ENCODE measurements at places on chromosomes 7 and 10.

- peak; percentile 40 for DNase-seq
Observed at GRCh38 chr10:89861584-89862301, 160.4 kb downstream of the KIF20B start.

GRCh38 chr7:138468244-138469123 is 8.4 kb downstream of the TRIM24 start:
- DNase-seq = no peak

DNA sequence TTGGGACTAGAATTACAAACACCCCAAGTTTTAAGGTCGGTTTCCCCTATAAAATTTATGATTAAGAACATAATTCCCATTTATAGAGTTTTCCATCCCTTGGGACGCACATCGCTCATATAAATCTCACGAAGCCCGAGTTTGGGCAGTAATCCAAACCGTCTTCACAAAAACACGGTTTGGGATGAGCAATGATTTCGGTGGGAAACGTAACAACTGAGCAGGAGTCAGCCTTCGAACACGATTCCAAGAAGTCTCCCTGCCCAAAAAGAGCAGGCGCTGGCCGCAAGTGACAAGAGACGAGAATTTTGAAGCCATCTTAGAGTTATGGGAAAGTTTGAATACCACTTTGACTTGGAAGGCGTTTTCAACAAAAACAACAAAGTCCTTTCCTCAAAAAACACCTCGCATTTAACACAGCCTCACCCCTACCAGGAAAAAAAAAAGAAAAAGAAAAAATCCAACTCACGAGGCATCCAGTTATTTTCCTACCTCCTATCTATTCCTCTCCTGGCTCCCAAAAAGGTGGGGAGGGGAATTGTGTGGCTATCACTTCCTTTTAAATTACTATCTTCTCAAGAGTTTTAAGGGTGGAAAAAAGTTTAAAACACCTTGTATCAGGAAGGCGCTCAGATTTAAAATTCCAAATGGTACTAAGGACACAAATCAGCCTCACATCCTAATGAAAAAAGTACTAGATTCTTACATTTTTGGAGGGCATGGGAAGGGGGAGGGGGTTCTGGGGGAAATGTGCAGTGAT is 1.6 kb downstream of the SEPHS1 start:
- no peak for DNase-seq

- DNase-seq = no peak
Observed at GRCh38 chr10:120521880-120522279, 64.9 kb downstream of the PLPP4 start.

GRCh38 chr7:111147708-111148533 is 57.0 kb downstream of the LRRN3 start:
- no peak for DNase-seq

DNA sequence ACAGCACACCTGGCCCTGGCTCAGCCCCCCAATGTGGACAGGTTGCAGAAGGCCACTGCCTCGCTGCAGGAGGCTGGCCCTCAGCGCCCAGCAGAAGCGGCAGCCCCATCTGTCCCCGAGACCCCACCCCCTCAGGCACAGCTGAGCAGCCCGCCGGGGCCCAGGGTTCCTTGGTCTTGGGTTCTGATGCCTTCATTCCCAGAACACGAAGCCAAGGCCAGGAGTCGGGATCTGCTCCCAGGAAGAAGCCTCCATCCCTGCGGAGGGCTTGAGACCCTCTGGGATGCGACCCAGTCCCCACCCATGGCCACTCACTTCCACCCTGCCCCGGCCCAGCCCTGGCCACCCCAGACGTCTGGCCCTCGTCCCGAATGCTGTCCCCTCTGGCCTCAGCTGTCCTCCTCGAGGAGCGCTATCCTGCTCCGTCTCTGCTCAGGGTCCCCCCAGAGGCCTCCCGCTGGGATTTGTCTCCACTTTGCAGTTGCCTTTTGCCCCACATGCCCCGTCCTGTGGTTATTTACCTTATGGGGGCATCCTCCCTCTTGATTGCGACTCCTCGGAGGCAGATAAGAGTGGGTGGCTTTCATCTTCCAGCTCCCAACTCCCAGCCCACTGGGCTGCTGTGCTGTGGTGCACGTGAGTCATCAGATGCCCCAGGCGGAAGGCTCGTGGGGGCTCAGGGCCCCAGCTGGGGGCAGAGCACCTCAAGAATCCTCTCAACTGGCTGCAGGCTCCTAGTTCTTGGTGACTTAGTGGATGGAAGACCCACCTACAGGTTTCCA is 97.5 kb downstream of the MKI67 start:
- DNase-seq = no peak

DNA sequence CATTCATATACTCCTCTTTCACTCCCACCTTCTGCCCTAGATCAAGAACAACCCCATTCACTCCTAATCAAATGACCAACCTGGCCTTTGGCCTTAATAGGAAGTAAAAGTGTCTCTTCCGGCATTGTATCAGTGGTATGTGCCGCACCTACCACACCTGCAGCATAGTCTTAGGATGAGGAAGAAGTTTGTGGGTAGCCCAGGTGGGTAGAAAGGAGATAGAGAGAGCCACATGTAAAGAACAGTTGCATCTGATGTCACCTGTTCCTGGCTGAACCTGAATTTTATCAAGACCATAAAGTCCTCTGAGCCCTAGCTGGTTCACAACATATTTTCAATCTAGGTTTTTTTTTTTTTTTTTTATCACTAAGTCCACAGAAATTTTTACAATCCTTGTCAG is 55.5 kb upstream of the PTPN12 start:
- no peak for DNase-seq

- DNase-seq = no peak
Observed at GRCh38 chr7:35253710-35254495, at the start of gene TBX20. TBX20 (minus strand) TSS chr7:35254100; CDS start chr7:35253620, 480 bp downstream.

DNA sequence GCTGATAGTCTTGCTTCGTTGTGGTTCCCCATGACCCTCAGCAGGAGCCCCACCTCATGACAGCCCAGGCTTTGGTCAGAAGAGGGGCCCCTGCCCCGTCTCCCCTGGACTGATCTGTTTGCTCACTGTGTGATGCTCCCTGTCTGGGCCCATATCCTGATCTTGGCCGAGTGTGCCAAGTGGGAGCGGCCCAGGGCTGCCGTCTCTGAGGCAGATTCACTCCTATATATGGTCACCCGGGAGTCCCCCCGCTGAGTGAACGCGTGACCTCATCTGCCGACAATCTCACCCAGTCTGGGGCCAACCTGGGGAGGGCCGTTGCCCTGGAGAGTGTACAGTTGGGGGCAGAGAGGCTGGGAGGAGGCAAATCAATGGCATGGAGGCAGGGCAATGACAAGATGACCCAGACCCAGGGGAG is 34.5 kb downstream of the PPIF start:
- no peak for DNase-seq

DNA sequence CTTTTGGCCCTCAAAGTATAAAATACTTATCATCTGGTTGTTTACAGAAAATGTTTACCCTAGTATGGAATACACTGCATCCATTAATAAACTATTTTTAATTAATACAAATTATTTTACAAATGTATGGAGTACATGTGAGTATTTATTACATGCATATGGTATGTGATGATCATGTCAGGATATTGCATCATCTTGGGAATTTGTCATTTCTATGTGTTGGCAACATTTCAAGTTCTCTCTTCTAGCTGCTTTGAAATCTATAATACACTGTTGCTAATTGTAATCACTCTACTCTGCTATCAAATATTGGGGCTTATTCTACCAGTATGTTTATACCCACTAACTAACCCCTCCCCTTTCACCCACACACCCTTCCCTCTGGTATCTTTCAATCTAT is 103.9 kb upstream of the THSD7A start:
- peak; percentile 1 for DNase-seq

GRCh38 chr7:155733582-155734444 is 78.5 kb downstream of the SHH start:
- no peak for DNase-seq

DNA sequence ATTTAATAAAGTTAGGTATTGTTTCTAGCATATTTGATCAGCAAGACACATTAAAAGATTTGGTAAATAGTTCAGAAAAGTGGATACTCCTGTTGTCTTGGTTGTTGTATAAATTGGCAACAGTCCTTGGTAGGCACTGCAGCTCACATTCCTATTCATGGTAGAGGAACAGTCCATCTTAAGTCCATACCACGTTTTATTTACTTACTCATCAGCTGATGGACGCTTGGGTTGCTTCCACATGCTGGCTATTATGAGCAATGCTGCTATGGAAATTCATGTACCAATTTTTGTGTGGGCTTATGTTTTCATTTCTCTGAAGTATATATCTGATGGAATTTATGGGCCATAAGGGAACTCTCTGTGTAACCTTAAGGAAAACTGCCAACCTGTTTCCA is 43.3 kb downstream of the C10orf120 start:
- no peak for DNase-seq

- DNase-seq = no peak
Observed at GRCh38 chr10:22962817-22963216, 35.0 kb downstream of the ARMC3 start.

DNA sequence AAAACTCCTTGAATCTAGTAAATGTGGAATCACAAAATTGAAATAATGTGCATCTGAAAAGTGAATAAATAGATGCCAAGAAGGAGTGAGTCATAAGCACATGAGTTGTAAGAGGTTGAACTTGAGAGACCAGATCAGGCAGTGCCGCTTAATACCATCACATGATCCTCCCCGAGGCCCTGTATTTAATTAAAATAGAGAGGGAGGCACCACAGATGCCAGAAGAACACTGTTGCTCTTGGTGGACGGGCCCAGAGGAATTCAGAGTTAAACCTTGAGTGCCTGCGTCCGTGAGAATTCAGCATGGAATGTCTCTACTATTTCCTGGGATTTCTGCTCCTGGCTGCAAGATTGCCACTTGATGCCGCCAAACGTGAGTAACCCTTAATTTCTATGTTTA is at the start of gene GPNMB:
TSS of gene GPNMB (plus strand) at position 221 of the 400 bp plus-strand sequence. CDS start at position 304, 83 bp downstream.
- DNase-seq = no peak

GRCh38 chr10:69428165-69428564 is 11.4 kb upstream of the TACR2 start:
- no peak for DNase-seq

GRCh38 chr10:131617113-131617858 is 283.5 kb upstream of the PPP2R2D start:
- DNase-seq = no peak

GRCh38 chr10:129448086-129448485 is 19.0 kb upstream of the MGMT start:
- no peak for DNase-seq

DNA sequence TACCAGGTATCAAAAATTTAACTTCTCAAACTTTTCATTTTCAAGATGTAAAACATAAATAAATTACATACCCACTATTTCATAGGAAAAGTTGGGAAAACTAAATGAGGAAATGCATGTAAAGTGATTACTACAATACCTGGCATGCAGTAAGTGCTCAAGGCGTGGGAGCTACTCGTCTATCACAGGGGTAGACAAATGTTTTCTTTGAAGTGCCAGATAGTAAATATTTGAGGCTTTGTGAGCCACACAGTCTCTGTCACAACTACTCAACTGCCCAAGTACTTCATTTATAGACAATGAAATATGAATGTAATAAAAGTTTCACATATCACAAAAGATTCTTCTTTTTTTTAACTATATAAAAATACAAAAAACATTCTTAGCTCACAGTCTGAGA is 96.4 kb upstream of the PCGF5 start:
- no peak for DNase-seq

DNA sequence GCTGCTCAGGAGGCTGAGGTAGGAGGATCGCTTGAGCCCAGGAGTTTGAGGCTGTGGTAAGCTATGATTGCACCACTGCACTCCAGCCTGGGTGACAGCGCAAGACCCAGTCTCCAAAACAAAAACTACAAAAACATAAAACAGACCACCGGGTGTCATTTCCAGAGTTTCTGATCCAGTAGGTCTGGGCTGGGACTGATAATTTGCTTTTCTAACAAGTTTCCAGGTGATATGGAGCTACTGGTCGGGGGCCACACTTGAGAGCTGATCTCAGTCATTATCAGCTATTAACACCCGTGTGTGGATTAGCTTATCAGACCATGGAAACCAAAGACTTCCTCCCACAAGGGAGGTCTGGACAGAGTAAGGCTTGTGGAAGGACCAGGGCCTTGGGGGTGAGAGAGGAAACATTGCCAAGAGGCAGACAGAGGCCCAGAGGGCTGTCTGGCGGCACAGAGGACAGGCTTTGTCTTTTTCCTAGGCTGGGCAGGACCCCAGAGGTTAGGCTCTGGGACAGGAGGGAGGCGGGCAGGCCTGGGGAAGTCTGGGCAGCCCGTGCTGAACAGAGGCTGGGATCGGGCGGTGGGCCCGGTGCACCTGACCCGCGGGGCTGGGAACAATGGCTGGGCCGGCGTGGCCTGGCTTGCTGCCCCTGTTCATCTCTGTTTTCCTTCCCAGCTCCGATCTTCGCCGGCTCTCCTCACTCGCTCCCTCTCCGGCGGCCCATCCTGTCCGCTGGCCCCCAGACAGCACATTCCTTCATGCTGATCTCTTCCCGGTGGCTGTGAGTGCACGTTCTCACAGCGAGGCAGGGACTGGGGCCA is 25.2 kb downstream of the TMEM270 start:
- DNase-seq = no peak

DNA sequence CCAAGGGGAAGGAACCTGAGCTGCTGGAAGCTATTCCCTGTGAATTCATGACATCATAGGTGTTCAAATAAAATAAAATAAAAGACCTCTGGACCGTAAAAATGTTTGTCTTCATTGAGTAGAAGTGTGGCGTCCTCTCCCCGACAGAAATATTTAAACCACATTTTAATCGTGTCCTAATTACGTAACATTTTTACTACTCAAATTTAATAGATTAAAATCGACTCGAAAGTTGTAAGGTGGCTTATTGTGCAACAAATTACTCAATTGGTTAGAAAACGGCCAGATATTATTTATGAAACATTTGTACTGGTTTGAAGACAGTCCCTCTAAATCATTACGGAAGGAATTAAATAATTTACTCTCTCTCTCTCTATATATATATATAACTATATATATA is 15.5 kb upstream of the NCAPG2 start:
- DNase-seq = no peak

DNA sequence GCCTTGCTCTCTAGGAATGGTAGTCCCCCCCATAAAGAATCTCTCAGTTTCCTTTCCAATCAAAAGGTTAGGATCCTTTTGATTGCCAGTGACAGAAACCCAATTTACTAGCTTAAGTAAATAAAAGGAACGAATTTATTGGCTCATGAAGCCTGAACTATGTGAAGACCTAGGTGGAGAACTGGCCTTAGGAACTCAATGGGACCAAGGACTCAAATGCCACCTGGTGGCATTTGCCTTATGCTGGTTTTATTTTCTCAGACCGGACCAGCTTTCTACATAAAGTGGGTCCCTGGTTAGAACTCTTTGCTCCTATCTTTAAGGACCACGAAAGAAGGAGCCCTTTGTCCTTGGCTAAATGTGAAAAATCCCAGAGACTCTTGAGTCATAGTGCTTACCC is 25.4 kb downstream of the CFTR start:
- no peak for DNase-seq
